ENCODE measurements at places on chromosomes 6 and 20.
A peak's percentile ranks its signal among the peaks of the same experiment; 100 is the strongest.

GRCh38 chr6:43781941-43782704 is 12.1 kb downstream of the VEGFA start:
- DNase-seq, result no peak

DNA sequence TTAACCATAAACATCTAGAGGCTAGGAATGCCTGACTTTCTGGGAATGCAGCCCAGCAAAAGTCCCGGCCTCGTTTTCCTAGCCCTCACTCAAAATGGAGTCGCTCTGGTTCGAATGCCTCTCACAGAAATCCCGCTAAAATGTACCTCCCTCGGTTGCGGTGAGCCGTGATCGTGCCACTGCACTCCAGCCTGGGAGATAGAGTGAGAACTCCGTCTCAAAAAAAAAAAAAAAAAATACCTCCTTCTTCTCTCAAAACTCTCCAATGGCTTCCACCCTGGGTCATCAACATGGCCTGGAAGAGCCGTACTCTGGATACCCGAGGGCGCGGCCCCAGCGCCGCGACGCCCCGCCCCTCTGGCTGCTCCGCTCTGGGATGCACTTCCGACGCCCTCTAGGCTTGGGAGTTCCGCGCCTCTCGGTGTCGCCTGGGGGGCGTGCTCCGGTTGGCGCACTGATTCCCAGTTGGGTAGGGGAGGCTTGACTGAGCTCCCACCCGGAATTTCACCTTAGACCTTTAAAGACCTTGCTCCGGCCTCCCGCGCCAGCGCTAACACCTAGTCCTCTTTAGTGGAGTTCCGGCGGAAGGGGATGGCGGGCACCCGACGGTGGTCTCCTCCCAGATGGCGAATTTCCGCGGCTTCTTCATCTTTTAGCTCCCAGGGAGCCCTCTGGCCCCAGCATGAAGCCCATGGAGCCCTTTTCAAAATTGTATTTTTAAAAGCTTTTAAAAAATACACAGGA is 12.3 kb downstream of the HMGN4 start:
- DNase-seq, result peak; percentile 59

DNA sequence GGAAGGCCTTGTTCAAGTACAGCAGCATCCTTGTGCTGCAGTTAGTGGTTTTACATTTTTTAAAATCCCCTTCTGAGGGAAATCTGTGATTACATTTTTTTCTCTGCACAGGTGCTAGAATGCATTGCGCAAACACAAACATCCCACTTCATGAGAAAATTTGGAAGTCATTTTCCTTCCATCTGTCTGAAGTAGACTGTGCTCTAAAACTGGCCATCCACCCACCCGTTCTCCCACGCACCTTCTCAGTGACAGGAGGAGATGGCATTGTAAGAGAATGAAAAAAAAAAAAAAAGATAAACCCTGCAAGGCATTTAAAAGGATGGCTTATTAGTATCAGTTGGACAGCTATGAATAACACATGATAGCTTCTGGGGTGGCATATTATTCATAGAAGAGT is 65.0 kb downstream of the SOBP start:
- DNase-seq, result no peak

- no peak for DNase-seq
These were observed 115.6 kb downstream of the TCP11 start for GRCh38 chr6:35025232-35026188.

- DNase-seq, result no peak
These were observed 58.4 kb downstream of the SNAP25 start for GRCh38 chr20:10276878-10277580.

DNA sequence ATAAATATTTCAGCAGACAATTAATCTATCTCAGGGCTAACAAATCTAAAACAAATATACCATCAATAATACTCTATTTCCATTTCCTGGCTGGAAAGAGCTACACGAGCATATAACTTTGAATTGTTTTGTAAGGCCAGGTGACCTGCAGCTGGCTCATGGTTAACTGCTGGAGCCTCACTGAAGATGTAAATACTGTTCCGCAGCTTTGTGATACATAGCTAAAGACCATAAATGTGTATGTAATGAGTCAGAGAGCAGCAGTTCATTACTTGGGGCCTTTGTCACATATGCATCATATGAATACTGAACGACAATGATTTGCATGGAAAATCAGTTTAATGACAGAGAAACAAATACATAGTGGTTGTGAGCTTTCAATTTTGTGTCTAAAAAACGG is 109.4 kb upstream of the CCN2 start:
- DNase-seq, result no peak

DNA sequence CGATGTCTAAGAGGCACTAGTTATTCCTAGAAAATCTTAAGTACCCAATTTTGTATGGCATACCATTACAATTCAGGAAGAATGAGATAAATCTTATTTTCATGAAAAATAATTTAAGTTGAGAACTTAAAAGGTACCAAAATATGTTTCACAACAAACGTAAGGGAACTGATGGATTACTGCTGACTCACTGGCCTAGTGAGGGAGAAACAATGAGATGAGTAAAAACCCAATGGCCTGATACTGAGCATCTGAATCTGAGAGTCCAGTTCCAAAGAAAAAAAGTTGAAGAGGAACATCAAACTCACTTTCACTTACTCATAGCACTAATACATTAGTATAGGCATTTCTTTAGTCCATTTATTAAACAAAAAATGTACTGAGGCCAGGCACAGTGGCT is 56.0 kb downstream of the MDN1 start:
- DNase-seq, result no peak

DNA sequence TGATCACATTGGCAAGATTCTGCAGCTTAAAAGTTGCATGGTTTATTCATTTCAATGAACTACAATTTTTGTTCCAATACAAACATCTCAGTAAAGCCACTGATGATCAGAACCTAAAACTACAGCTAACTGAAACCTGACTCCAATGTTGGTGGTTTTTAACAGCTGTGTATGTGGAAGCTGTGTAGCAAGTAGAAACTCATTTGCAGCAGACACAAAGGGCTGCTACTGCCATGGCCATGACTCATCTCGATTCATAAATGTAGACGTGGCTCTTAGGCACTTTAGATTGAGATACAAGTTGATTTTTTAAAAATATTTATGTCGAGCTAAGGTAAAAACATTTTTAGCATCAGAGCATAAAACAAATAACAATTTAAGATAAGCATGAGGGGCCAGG is 19.5 kb upstream of the MAP3K4 start:
- no peak for DNase-seq

GRCh38 chr6:165186041-165186440 is 123.4 kb downstream of the C6orf118 start:
- no peak for DNase-seq

- DNase-seq, result no peak
These were observed 14.3 kb upstream of the SPO11 start for GRCh38 chr20:57315083-57315975.

DNA sequence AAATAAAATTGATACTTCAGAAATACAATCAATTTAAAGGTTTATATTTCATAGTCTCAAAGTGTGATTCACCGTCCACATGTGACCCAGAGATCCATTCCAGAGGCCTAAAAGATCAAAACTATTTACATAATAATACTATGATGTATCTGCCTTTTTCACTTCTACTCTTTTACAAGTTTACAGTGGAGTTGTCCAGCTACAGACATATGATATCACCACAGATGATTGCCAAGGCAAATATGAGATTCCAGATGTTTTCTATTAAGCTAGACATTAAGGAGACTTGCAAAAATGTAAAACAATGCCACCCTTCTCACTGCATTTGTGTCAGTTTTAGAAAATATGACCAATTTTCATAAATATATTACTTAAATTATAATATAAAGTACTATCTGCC is 443.7 kb downstream of the GJA1 start:
- DNase-seq, result no peak

DNA sequence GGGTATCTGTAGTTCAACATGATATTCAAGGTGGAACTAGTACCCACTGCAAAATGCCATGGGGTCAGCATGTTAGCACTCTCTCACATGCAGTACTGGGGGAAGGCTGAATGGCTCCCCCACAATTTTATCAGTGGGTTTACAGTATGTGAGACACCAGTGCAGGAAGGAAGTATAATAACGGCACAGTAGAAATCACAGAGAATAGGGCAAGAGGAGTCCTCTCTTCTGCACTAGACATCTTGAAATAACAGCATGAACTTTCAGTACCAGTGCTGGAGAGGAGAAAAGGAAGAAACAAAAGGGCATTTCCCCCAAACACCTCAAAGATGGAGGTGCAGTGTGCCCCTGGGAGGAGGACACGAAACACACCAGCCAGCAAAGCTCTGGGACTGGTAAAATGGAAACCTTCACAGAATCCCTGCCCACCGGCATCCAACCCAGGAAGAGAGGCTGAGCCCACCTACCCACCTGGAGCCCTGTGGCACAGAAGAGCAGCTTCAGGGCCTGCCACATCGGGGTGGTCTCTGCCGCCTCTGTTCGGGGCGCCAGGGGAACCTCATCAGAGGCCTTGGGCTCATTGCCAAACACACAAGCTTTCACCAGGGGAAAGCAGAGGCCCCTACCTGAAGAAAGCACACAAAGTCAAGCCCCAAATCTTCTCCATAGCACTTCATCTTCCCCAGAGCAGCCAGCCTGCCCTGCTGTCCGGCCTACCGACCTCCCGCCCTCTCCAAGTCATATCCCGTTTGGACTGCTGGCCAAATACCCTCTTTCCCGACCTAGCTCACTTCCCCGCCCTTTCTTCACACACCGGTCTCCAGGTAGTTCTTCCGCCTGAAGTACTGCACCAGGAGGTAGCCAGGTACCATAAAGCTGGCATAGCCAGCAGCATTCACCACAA is 1.2 kb downstream of the SLC35B2 start:
- DNase-seq, result peak; percentile 23

DNA sequence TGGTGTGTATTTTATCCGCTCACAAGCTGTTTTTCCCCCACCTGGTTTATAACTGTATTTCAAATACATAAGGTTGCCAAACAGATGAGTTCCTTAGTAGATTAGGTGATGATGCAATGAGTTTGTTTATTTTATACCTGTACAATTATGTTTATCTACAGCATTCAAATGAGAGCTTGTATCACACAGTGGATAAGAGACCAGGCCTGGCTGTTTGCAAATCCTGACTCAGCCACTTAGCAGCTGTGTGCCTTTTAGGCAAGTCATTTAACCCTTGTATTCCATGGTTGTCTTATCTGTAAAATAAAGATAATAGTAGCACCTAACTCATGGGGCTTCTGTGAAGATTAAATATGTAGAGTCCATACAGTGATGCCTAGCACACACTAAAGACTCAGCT is 143.7 kb downstream of the MOXD1 start:
- no peak for DNase-seq

DNA sequence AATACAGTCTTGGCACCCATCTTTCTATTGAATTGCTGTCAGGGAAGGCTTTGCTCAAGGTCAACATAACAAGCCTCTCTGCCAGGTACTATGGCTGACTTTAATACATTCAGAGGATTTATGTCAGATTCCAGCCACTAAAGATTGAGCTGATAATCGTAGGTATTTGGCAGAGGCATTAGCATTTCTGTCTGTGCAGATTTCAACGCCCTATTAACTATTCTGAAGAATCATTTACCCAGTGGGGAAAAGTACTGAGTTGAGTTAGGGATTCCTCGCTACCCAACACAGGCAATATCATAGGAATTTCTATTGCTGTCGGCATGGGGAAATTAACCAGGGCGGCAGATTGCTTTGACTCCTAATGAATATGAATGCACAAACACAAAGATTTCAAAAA is 233.7 kb upstream of the SPTLC3 start:
- DNase-seq, result no peak

DNA sequence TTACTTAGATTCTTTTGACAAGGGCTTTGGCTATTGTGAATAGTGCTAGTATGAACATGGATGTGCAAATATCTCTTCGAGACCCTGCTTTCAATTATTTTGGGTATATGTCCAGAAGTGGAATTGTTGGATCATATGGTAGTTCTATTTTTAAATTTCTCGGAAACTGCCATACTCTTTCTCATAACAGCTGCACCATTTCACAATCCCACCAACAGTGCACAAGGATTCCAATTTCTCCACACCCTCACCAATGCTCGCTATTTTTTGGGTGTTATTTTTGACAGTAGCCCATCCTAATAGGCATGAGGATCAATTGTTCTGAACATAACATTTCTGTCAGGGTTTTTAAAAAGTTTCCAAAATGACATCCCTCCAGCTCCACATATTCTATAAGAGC is 69.2 kb upstream of the ESR1 start:
- no peak for DNase-seq

DNA sequence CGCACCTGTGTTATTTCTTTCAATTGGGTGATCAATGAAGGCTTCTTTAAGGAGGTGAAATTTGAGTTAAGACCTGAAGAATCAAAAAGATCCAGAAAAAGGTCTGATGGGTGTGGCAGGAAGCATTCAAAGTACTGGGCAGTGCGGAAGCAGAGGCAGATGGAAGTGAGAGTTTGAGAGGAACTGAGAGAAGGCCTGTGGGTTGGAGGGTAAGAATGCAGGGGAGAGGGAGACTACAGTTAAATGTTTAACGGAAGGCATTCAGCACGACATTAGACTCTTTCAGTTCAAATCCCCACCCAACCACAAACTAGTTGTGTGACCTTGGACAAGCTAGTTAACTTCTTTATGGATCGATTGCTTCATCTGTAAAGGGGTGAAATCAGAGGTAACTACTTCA is 50.5 kb upstream of the GCM1 start:
- DNase-seq, result no peak

- no peak for DNase-seq
These were observed 110.3 kb downstream of the UNC5CL start for GRCh38 chr6:40928763-40929162.
